IPS DF 6.9 (cell line): ENCODE measurements at places on chromosomes 12 and 14.

- DNase-seq: no peak
These were observed 65.3 kb downstream of the NKX2-1 start for GRCh38 chr14:36454599-36455240.

GRCh38 chr12:21757735-21758134 is 16.8 kb downstream of the KCNJ8 start:
- no peak for DNase-seq

DNA sequence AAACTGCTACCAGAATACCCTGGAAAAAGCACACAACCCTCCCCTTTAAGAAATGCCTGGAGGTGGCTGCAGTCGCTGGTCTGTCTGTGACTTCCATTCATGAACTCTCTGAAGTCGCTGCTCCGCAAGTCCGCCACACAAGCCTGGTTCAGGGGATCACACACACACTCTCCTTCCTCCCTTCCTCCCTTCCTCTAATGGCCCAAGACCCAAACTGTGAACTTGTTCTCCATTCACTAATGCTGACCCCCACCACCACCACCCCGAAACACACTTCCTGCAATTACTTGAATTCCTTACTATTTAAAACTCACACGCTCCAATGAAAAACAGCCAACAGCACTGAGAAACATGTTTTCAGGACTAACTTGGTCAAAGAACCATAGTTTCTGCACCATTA is 1.0 kb upstream of the LMO3 start:
- DNase-seq: no peak

DNA sequence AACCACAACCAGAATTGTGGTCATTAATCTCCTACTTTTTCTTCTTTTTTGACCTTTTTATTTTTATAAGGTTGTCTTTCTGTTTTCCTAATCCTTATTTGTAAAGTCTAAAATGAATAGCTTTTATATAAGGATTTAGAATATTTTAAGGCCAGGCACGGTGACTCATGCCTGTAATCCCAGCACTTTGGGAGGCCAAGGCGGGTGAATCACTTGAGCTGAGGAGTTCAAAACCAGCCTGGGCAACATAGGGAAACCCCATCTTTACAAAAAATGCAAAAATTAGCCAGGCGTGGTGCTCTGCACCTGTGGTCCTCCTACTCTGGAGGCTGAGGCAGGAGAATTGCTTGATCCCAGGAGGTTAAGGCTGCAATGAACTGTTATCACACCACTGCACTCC is 55.1 kb downstream of the IFT81 start:
- DNase-seq: no peak

GRCh38 chr14:73968885-73969284 is 18.8 kb downstream of the COQ6 start:
- no peak for DNase-seq

DNA sequence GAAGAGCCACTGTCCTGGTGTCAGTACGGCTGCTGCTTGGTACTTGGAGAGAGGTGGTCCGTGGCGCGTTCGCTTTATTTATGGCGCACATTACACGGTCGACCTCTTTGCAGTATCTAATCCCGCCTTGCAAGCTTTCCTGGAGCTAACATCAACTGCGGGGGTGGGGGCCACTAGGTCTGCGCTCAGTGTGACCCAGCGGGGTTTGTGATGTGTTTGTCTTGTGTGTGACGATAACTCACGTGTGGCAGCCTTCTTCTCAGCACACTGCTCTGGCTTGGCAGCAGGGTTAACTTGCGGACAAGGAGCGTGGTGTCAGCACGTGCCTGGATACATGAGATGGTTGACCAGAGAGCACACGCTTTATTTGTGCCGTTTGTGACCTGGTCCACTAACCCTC is 122.2 kb upstream of the RTL1 start:
- no peak for DNase-seq

DNA sequence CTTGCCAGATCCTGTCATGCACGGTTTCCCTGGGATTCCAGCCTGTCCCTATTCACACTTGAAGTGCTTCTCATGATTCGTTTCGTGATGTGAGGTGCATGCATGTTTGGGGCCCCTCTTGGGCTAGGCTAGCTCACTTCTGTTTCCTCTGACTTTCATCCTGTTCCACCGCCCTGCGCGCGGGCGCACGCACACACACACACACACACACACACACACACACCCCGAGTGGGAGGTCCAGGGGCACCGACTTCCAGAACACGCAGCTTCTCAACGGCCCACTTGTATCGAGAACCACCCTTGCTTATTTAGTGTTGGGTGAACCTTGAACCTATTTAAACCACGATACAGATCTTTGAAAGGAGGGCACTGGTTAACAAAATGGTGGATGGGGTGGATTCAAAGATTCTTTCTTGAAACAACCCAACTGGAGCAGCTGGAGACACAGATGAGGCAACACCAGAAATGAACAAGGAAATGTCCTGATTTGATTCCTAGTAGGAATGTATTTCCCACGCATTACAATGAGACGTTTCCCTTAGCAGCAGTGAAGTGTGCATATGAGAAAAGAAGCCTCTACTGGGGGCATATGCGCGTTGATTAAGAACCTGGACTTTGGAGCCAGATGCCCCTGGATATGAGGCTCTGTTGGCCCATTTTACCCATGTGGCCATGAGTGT is 16.3 kb downstream of the ELK3 start:
- no peak for DNase-seq

GRCh38 chr12:50088577-50089335 is 3.6 kb downstream of the SMARCD1 start:
- no peak for DNase-seq

DNA sequence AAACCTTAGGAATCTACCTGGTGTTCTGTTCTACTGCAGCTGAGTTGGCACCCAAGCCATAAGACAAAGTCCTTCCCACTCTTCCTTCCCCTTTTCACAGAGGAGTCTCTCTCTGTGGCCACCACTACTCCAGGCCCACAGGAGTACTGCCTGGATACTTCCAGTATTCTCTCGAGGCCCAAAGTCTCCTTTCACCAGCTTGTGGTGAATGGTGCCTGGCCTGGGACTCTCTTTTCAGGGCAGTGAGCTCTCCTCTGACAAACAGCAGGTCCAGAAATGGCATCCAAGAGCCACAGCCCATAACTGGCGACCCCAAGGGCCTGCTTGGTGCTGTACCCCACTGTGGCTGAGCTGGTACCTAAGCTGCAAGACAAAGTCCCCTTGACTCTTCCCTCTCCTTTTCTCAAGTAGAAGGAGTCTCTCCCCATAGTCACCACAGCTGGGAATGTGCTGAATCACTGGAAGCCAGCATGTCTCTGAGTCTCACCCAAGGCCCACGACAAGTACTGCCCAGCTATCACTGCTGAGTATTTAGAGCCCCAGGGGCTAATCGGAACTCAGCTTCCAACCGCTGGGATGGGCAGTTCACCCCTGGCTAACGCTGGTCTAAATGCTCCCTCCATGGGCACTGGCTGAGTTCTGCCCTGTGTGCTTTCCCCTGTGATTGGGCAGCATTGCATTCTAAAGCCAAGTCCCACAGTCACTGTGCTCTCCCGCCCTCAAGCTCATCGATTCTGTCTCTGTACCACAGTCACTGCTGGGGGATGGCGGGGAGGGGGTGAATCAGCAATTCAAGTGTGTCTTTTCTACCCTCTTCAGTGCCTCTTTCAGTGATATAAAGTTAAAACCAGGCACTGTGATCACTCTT is 6.1 kb downstream of the A2ML1 start:
- no peak for DNase-seq

- DNase-seq: no peak
These were observed 10.3 kb upstream of the KCNA1 start for GRCh38 chr12:4899364-4899763.

GRCh38 chr14:49733836-49734235 is 34.1 kb upstream of the KLHDC2 start:
- DNase-seq: no peak

DNA sequence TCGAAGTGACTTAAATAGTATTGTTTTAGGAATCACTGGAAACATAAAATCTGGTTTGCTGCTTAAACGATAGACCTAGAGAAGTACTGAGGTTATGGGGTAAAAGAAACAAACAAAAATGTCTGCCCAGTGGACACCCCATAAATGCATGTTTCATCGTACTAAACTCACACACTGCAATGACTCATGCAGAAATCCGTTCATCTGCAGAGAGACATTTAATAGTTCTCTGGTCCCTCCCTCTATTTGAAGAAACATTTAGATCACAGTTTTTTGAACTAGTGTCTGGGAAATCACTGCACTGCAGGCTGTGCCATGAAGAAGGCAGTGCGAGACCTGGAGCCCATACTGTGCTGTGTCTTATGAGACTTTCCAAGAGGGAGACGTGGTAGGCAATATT is 25.5 kb downstream of the SLC17A8 start:
- DNase-seq: no peak

GRCh38 chr14:95956601-95957460 is 80.2 kb downstream of the TUNAR start:
- DNase-seq: no peak

GRCh38 chr14:55927028-55927427 is 191.2 kb upstream of the PELI2 start:
- no peak for DNase-seq

DNA sequence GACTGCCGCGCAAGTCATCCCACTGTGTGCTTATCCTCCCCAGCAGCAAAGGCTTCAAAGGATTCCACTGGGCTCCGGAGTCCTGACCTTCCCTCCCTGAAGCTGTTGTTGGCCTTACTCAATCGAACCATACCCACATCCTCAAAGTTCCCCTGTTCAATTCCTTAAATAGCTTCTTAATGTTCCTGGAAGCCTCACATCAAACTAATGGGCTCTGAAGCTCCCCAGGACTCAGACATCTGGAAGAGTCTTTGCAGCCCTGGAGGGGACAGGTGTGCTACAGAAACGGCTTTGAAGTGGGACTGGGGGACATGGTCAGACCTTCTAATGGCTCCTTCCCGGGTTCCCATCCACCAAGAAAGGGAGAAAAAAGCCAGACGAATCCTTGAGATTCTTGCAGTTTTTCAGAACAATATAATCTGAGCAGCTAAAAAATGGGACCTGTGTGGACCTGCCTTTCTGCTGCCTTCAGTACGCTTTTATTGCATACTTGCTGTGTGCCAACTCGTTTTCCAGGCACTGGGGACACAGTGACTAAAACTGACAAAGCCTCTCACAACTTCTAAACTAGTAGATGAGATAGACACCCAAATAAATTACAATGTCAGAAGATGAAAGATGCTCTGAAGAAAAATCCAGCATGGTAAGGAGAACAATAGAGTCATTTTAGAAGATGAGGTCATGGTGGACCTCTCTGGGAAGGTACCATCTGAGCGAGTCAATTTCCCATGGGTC is 204.5 kb downstream of the MON2 start:
- DNase-seq: no peak

GRCh38 chr12:79956896-79957295 is 22.0 kb upstream of the PPP1R12A start:
- DNase-seq: no peak

DNA sequence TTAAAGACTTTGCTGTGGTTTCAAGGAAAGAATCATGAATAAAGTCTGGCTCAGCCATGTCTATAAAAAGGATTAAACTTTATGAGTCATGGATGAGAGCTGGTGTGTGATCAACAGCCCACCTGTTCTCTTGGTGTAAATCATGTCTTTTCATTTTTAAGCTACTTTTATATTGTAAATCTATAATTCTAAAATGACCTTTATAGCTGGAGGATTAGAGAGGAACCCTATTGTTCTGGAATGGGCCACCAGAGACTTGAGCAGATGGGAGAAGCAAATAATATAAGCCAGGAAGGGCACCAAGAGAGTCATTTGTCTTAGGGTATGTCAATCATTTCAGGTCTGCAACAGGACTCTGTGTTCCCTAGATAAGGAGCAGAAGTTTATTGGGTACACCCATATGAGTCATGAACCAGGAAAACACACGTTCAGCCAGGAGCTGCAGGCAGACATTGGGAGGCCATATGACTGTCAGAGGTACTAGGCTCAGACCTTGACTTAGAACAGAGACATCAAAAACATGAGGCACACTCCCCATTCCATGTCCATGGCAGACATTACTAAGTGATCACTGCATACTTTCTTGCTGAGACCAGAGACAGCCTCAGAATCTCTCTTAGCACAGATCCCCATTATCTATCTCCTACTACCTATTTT is 49.3 kb downstream of the NDUFA12 start:
- no peak for DNase-seq
